ENCODE measurements at places on chromosomes 6 and 20.

- peak; percentile 78 for DNase-seq
These were observed 262.0 kb upstream of the RIN2 start for GRCh38 chr20:19495905-19496703.

DNA sequence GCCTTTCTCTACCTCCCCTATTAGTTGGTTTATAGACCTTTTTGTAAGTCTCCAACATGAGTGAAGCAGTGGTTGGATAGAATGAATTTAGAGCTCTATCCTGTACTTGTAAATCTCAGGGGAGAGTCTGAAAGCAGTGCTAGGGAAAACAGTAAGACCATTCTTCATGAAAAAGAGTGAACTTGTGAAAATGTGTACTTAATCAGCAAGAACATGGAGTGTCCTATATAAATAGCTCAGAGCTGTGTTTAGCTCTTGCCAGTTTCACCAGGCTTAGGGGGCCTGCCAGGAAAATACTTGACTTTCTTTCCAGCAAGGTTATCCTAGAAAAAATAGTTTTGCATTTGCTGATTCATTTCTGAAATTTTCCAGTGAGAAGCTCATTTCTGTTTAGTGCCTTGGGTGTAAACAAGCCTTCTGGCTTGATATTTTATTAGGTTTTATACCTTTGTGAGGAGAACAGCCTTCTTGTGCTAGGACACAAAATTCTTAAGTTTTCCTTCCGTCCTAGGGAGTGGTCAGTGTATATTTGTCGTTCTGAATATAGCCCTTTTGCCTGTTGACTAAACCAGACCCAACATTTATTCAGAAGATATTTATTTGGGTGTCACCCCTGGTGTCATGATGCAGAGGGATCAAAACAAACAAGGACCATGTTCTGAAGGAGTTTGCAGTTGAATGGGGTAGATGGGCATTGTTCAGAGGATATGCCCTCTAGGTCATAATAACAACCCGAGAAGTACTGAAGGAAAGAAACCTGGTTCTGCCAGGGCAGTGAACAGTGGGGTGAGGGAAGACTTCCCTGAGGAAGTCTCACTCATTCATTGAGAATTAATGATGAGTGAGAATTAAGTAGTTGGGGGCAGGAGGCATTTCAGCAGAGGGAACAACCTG lies 7.6 kb downstream of the ARFGEF2 start:
- DNase-seq, result peak; percentile 78

DNA sequence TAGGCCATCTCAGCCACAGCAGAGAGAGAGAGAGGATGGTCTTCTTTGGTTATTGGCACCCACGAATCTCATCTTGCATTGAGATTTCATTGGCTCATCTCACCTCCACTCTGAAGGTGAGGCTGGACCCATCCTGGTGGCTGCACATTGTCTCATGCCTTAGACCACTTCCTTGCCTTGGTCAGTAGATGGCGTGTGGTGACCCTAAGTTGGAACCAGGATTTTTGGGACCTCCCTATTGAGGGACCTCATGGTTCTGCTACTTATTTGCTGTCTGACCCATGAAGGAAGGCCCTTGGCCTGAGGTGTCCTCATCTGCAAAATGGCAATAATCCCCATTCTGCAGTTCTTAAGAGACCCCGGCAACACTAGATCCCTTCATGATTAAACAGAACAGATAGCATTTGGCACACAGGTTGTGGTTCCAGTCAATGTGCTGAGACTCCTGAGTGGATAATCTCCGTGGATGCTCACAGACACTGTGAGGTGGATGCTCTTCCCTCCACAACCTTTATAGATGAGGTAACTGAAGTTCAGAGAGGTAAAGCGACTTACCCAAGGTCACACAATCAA lies 21.5 kb upstream of the AAR2 start:
- peak; percentile 23 for DNase-seq

- peak; percentile 7 for DNase-seq
These were observed 1.9 kb downstream of the L3MBTL3 start for GRCh38 chr6:130020073-130020906.

DNA sequence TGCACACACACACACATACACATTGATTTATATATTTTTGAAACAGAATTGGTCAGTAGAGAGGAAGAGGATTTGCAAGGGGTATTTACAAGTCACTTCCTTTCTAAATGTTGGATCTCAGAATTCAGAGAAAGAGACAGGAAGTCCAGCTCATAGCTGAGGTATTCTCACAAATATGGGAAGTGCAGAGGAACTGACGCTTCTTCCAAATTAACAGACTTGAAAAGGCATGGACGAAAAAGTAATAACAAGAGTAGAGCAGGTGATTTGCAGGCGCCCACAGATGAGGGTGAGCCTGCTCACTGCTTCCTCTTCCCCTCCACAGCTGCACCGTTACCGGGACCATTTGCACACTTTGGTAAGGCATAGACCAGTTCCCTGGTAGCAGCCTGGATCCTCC lies 246.4 kb downstream of the PHACTR1 start:
- peak; percentile 37 for DNase-seq

DNA sequence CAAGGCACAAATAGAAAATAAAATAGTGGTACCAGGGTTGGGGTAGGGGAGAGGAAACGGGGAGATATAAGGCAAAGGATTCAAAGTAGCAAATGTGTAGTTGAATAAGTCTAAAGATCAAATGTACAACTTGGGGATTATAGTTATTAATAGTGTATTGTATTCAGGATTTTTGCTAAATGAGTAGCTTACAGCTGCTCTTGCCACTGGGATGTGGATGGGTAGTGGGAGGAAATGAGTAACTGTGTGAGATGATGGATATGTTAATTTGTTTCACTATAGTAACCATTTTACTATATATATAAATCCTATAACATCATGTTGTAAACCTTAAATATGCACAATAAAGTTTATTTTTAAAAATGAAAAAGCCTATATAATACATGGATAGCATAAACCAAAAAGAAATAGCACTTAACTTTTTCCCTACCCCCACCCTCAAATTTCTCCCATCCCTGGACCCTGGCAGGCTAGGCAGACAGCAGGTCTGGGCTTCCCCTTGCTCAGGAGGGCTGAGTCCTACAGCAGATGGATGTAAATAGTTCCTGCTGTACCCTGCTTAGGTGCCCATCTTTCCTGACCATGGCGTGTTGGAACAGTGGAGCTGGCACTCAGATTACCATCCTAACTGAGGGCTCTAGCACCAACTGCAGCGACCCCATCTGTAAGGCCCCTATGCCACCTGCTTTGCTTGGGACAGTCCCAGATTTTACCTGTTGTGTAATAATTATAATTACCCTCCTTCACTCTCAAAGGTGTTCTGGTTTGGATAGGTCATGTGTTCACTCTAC lies 28.6 kb upstream of the PBOV1 start:
- DNase-seq, result no peak

DNA sequence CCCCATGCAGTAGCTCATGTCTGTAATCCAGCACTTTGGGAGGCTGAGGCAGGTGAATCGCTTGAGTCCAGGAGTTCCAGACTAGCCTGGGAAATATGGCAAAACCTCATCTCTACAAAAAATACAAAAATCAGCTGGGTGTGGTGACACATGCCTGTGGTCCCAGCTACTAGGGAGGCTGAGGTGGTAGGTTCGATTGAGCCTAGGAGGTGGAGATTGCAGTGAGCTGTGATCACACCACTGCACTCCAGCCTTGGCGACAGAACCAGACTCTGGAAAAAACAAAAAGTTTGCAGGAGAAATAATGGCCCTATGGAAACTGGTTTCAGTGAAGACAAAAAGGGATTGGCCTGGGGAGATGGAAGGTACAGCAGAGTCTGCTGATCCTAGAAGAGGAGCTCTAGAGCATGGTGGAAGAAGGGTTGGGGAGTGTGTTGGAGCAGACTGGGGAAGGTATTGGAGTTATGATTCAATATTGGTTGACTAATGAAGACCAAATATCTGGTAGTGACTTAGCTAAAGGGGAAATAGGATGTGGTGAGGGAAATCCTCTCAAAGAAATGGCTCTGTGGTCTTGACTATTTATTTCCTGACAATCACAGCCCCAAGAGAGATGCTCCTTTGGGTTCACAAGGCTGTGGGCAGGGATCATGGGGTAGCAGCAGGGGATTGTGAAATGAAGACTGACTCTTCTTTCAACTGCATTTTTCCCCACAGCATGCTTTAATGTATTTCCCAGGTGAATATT lies 281.9 kb downstream of the UTRN start:
- peak; percentile 30 for DNase-seq

DNA sequence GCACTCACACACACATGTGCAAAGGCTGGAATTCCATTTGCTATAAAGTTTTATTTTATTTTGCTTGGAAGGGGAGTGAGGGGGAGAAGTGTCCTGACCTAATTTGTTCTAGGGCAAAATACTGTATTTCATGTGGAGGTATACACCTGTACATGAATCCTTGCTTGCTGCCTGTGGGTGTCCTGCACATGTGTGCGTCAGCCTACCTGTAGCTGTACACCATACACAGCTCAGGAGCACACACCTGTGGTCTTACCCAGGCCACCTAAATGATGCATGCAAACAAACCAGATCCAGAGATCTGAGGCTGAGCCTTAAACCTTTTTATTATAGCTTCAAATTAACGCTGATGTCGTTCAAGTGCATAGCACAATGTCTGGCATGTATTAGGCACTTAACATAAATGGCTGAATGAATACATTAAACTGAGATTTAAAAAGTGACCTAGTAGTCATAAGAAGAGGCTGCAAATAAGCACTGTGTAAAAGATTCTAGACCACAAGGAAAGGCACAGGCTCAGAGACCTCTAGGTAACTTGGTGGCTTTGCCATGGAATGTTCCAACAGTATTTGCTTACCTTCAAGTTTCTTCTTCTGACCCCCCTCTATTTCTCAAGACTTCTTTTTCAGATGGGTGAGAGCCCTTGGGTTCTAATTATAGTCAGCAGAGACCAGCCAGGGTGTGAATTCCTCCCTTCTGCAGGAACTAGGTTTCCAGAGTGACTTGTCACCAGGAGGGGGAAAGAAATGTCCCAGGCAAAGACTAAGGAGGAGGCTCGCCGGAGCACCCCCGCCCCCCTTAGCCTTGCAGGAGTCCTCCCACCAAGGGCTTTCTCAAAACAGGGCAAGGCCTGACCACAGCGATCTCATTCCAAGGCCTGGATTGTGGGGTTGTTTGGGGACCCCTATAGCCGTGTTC lies 13.4 kb downstream of the FOXC1 start:
- no peak for DNase-seq

- peak; percentile 63 for DNase-seq
These were observed 132.7 kb upstream of the TCF21 start for GRCh38 chr6:133756078-133756695.

DNA sequence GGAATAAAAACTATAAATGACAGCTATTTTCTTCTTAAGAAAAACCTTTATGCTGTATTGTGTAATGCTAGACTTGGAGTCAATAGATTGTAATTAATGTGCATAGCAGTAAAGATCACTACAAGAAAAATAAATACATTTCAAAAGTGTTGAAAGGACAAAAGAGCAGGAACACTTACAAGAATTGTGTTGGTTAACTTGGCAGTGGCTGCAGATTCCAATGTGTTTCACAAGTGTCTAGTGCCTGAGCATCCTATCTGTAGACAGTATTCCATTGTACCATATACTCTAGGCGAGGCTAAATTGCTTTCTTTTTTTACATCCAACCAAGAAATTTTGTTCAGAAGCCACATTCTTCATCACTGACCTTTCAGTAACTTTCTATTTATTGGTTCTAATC lies 924.1 kb downstream of the EPHA7 start:
- DNase-seq, result peak; percentile 76

GRCh38 chr6:161354276-161354840 lies 80.5 kb upstream of the AGPAT4 start:
- no peak for DNase-seq

DNA sequence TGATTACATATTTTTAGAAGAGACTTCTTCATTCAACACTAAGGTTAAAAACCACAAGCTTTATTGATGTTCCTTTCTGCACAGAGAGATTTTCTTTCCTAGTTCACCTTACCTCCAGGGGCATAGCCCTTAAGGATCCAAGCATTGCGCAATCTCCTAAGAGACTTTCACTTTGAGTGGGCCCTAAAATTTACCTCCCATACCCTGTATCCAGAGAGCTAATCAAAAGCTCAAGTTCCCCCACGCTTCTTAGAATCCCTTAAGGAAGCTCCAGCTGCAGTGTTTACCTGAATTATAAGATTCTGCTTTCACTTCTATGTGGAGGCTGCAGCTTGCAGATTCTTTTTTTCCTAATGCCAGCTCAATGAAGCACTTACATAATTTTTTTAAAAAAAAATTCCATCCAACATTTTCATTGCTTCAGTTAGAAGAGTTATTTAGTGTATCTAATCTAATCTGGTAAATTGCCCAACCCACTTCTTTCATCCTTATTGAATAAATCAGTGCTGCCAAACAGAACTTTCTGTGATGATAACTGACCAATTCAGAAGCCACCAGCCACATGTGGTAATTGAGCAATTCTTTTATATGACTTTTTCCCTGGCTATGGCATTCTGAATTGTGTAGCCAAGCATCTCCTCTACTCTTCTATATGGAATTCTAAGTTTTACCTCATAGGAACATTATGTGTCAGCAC lies 24.6 kb upstream of the SPTLC3 start:
- DNase-seq, result peak; percentile 18

GRCh38 chr6:44011350-44011920 lies 115.8 kb downstream of the MRPL14 start:
- DNase-seq, result peak; percentile 50

- DNase-seq, result peak; percentile 84
These were observed 184.8 kb downstream of the HIVEP2 start for GRCh38 chr6:142760152-142760551.

DNA sequence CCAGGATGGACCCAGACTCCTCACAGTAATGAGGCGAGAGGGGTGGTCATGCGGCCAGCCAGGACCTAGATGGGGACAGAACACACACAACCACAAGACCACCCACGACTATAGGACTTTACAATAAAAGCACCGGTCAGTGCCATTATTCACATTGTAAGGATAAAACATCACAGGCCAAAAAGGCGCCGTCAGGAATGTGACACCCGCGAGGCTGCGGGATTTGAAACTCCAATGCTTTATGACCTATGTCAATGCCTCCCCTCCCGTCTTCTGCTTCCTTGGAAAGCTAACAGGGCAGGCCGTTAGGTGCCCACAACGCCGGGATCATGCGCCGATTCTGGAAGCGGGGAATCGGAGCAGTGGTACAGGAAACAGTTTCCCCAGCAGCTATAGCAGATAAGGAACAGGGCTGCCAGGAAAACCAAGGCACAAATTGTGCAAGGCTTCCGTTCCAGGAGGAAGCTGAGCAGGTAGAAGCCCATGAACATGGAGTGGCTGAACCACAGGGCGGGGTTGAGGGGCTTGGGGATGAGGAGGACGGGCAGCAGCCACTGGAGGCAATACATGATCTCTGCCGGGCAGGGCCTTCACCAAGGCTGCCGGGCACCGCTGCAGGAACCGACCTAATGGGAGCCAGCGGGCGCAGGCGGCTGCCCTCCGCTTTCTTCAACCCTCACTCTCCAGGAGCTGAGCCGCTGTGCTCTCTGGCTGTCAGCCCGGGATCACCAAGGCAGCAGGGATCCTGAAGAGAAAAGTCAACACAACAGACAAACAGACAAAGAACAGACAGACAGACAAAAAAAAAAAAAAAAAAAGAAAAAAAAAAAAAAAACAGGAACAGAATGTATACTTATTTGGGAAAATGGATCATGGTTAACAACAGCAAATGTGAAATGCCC lies 2.2 kb upstream of the NNAT start:
- DNase-seq, result no peak

- no peak for DNase-seq
These were observed 912 bp upstream of the SENP6 start for GRCh38 chr6:75600768-75601167.

- DNase-seq, result no peak
These were observed 110.0 kb upstream of the RIN2 start for GRCh38 chr20:19648024-19648423.
